ENCODE measurements at places on chromosomes 12 and 14.
A peak's percentile ranks its signal among the peaks of the same experiment; 100 is the strongest.

DNA sequence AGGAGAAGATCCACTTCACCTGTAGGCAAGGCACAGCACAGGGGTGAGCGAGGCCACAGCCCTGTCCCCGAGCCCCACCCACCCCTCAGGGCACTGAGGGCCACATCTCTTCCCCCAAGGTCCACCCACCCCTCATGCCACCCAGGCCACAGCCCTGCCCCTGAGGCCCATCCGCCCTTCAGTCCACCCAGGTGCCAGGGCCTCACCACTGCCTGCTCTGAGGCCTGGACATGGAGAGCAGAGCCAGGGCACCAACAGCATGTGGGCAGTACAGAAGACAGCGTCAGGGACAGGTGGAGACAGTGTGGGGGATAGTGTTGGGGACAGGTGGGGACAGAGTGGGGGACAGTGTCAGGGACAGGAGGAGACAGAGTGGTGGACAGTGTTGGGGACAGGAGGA is 138.3 kb downstream of the TMEM121 start:
- no peak for DNase-seq

GRCh38 chr12:116455540-116456329 is 103.4 kb upstream of the MAP1LC3B2 start:
- DNase-seq: peak; percentile 96

GRCh38 chr12:123713398-123713797 is 1.2 kb downstream of the ATP6V0A2 start:
- peak; percentile 25 for DNase-seq

DNA sequence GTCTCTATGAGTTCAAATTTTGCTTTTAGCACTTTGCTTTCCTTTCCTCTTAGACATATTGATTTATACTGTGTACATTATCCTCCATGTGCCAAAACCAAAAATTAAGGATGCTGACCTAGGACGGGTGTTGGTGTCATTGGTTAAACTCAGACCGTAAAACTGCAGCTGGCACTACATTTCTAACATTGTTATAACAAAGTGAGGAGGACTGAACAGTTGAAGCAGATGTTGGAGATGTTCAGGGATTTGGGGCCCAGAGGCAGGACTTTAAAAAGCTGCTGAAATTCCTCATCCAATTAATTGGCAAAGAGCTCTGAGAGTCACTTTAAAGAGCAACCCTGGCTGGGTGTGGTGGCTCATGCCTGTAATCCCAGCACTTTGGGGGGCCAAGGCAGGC is 72.4 kb downstream of the TMTC1 start:
- no peak for DNase-seq

DNA sequence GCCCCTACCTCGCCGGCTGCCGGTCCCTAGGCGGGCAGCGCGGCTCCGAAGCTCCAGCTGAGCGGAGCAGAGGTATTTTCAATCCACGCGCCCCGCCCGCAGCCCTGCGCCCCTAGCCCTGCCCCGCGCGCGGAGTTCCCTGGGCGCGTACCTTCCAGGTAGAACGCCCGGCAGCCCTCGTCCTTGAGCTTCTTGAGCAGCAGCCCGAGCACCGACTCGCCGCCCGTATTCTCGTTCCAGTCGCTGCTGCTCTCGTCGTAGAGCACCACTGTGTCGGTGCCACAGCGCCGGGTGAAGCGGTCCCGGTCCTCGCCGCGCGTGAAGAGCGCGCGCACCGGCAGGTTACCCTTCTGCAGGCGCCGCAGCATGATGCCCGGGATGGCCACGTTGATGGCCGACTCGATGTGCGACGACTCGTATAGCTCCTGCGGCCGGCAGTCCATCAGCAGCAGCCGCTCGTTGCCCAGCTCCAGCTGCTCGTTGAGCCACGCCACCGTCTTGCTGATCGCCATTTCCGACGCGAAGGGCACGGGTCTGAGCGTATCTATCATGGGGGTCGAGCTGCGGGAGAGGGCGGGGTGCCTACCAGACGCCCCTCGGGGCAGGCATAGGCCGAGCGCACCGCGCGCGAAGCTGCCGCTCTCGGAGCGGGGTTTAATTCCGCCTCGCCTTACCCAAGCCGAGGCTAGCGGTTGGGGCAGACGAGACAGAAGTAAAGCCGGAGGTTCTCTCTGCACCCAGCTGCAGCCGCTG is 636 bp downstream of the DUSP6 start:
- DNase-seq: peak; percentile 43

DNA sequence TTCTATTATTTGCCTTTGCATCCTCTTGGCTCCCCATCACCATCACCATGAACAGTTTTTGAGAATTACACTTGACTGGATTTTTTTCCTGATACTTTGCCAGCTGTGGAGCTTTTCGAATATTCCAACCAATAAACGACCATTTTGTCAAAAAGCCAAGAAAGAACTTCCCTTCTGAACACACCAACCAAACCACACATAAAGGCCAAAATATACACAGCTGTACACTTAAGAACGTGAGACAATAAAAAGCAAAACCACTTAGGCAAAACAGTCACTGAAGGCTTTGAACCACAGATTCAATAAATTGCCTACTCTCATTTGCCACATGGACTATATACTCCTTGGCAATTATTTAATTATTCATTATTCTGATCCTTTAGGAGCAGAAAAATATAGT is 1.1 kb downstream of the C14orf93 start:
- DNase-seq: peak; percentile 13

GRCh38 chr12:131223171-131223761 is 269.6 kb downstream of the ADGRD1 start:
- DNase-seq: no peak

- DNase-seq: no peak
Measured at GRCh38 chr12:63882844-63883243, 38.3 kb downstream of the SRGAP1 start.

- DNase-seq: no peak
Measured at GRCh38 chr14:87133073-87133801, 859.7 kb downstream of the GALC start.

DNA sequence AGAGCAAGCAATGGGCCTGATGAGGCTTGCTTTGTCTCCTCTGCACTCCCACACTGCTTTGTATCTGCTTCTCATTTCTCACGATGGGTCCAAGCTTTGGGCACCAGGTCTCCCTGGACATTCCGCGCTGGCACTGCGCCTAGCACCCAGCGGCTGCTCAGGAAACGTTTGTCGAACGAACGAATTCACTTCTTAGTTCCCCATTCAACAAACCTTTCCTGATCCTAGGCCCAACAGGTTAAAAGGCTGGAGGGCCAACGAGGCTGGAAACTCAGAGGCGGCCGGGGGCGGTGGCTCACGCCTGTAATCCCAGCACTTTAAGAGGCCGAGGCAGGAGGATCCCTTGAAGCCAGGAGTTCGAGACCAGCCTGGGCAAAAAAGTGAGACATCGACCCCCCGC is 1.0 kb upstream of the GLRX5 start:
- no peak for DNase-seq

DNA sequence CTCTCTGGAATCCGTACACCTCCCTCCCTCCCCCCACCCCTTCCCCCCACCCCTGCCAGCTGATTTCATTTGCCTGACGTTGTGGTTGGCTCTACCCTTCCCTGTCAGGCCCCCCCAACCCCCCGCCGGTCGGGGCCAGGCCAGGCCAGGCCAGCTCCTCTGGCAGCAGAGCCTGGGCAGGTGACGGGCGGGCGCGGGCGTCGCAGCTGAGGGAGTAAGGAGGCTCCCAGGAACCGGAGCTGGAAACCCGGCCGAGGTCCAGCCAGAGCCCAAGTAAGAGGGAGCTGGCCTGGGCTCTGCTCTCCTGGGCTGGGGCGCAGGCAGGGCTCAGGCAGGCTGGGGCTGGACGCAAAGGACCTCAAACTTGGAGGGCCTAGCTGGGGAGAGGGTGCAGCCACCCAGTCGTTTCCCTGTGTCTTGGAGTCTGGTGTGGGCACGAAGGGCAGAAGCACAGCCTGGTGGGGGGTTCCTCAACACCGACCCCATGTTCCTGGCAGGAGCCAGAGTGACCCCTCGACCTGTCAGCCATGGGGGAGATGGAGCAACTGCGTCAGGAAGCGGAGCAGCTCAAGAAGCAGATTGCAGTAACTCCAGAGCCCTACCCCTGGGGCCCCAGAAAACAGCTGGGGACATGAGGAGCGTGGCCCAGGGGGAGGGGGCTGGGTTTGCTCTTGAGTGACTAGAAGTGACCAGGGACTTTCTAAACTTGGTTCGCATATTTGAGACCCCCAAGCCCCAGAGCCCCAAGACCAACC is at the start of gene GNB3:
Gene GNB3 (plus strand): TSS at position 165 of the 755 bp plus-strand sequence. CDS start 363 bp downstream, at position 528.
- no peak for DNase-seq

DNA sequence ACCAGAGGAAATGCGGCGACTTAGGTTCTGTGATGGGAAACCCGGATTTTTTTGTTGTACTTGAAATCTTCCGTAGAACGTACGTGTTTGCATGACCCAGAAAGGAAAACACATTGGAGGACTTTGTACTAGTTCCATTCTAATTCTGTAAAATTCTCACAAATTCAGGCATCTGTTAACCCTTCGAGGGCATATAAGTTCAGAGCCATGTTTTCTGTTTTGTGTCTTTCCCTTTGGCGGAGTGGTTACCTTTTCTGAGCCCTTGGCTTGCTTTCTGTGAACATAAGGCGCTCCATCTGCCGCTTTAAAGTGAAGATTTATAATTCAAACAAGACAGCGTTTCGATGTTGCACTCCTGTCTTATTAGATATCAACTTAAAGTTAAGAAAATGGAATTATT is 34.2 kb downstream of the BICD1 start:
- DNase-seq: no peak

- DNase-seq: no peak
Measured at GRCh38 chr12:90333424-90333823, 621.6 kb downstream of the CCER1 start.

DNA sequence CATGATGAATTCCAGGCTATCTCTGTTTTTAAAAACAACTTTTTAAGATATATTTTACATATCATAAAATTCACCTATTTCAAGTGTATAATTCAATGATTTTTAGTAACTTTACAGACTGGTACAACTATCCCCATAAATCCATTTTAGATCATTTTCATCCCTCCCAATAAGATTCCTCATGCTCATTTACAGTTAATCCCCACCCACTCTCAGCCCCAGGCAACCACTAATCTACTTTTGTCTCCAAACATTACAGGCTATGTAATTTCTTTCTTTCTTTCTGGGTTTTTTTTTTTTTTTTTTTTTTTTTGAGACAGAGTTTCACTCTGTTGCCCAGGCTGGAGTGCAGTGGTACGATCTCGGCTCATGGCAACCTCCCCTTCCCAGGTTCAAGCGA is 81.3 kb downstream of the DNAI7 start:
- DNase-seq: no peak

DNA sequence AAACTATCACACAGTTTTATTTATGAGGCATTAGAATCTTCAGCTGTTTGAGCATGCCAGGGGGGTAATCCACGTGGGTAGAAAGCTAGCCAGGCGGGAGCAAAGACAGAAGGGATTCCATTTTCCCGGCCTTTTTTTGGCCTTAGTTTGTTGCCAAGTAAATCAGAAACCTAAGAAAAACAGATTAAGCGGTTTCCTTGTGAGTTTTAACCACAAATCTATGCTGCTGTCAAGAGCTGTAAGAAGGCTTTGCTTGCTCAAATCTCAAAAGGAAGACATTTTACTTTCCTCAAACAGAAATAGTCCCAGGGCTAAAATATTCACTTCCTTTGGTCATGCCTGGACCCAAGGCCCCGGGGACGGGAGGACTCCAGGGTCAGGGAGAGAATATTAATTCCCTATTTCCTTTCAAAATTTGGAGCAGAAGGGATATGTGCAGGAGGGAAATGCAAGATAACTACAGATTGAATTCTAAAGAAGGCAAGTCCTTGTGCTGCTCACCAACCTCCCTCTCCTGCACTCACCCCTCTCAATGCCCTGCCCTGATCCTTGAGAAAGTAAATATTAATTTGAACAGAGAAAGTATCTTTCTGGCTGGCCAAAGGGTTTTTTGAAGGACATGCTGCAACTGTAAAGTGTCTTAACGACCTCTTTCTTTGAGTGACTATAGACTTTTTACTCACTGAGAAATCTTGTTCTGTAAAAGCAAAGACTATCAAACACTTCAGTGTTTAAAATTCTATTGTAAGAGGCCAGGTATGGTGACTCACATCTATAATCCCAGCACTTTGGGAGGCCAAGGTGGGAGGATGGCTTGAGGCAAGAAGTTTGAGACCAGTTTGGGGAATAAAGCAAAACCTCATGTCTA is 75.7 kb downstream of the HSD17B6 start:
- no peak for DNase-seq

GRCh38 chr12:103442822-103443221 is 52.9 kb downstream of the C12orf42 start:
- no peak for DNase-seq

- peak; percentile 10 for DNase-seq
Measured at GRCh38 chr14:39351708-39352107, 80.5 kb downstream of the FBXO33 start.

- no peak for DNase-seq
Measured at GRCh38 chr12:126510630-126511029, 1445.4 kb downstream of the AACS start.

DNA sequence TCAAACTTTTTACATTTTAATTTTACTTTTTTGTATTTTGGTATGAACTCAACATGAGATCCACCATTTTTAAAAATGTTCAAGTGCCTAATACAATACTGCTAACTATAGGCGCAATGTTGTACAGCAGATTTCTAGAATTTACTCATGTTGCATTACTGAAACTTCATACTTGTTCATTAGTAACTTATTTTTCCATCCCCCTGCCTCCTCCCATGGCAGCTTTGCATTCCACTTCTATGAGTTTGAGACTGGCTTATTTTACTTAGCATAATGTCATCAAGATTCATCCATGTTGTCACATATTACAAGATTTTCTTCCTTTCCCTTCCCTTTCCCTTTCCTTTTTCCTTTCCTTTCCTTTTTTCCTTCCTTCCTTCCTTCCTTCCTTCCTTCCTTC is 825.9 kb downstream of the SLC16A7 start:
- peak; percentile 29 for DNase-seq

- no peak for DNase-seq
Measured at GRCh38 chr12:121475279-121475678, 75.4 kb downstream of the RNF34 start.

GRCh38 chr12:11731042-11731357 is 81.5 kb downstream of the ETV6 start:
- no peak for DNase-seq

DNA sequence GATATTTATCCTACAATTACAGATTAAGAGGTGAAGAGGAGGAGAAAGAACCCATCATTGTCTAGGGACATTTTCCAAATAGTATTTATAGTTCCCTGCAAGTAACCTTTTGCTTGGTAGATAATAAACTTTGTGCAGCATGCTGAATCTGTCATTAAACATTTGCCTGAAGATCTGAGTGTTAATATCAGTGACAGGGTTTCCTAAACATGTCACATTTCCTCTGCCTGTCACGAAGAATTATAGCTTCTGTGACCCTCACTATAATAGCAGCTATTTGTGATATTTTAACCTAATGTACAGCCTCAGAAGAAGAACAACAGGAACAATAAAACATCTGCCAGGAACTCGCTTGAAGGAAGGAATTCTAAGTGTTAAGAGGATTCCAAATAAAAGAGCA is 350.3 kb downstream of the GXYLT1 start:
- no peak for DNase-seq
